ENCODE measurements at places on chromosomes 12 and 14. TPM values are rescaled to one million over a fixed set of nuclear protein-coding genes. Genes with fewer than 3 reads are reported as not detected.

LIN7A gene
- total RNA-seq: 0.17 TPM

KRT71 gene
- total RNA-seq: not detected

DNA sequence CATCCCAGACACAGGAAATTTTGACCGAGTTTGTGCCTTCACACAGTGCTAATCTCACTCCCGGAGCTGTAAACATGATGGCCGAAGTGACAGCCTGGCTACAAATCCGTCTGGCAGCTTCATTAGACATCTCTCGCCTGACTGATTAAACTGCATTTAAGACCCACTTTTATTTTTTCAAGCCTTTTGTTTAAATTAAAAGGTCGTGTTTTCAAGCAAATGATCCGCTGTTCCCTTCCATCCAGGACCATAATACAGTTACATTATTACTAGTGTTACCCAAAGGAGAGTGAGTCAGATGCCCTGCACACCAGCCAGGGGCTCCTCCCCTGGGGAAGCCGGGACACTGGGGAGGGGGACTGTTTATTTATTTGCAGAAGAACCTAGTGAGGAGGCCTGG is 200.2 kb downstream of the EXOC5 start:
- no peaks in the 10 kb centered on the region for H3K36me3 ChIP-seq
- H3K27ac ChIP-seq: no peak overlapping the region
- no peak for DNase-seq
- no peaks in the 10 kb centered on the region for H3K4me1 ChIP-seq
- H3K4me3 ChIP-seq: no peak overlapping the region

GRCh38 chr12:124233041-124233796 is 61.7 kb upstream of the RFLNA start:
- H3K4me1 ChIP-seq: peaks cover 3% of the 10 kb centered on the region
- H3K36me3 ChIP-seq: no peaks in the 10 kb centered on the region
- no peak overlapping the region for H3K27ac ChIP-seq
- H3K4me3 ChIP-seq: no peak overlapping the region
- no peaks in the 10 kb centered on the region for H3K27me3 ChIP-seq

DNA sequence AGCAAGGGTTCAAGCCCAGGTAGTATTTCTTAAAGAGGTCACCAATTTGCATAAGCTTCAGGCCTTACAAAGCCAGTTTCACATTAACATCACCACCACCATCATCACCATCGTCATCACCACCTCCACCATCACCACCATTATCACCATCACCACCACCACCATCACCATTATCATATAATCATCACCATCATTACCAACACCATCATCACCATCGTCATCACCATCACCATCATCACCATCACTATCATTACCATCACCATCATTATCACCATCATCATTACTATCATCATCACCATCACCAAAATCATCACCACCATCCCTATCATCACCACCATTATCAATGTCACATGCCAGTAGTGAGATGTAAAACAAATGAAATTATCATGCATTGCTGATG is 50.4 kb upstream of the RIMBP2 start:
- no peak overlapping the region for H3K4me3 ChIP-seq
